ENCODE measurements at places on chromosomes 3 and 15.

- DNase-seq = no peak
Observed at GRCh38 chr15:98124581-98124980, 164.1 kb downstream of the ARRDC4 start.

DNA sequence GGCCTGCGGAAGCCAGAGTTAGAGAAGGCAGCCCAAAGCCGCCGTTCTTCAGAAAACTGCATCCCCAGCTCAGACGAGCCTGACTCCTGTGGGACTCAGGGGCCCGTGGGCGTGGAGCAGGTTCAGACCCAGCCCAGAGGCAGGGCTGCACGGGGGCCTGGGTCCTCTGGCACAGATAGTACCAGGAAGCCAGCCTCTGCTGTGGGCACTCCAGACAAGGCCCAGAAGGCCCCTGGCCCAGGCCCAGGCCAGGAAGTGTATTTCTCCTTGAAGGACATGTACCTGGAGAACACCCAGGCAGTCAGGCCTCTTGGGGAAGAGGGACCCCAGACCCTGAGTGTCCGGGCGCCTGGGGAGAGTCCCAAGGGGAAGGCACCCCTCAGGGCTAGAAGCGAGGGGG is 23.1 kb downstream of the ALPK3 start:
- no peak for DNase-seq

GRCh38 chr3:190044974-190045373 is 75.7 kb downstream of the P3H2 start:
- DNase-seq = no peak

GRCh38 chr3:134328147-134328591 is 46.1 kb downstream of the AMOTL2 start:
- no peak for DNase-seq

DNA sequence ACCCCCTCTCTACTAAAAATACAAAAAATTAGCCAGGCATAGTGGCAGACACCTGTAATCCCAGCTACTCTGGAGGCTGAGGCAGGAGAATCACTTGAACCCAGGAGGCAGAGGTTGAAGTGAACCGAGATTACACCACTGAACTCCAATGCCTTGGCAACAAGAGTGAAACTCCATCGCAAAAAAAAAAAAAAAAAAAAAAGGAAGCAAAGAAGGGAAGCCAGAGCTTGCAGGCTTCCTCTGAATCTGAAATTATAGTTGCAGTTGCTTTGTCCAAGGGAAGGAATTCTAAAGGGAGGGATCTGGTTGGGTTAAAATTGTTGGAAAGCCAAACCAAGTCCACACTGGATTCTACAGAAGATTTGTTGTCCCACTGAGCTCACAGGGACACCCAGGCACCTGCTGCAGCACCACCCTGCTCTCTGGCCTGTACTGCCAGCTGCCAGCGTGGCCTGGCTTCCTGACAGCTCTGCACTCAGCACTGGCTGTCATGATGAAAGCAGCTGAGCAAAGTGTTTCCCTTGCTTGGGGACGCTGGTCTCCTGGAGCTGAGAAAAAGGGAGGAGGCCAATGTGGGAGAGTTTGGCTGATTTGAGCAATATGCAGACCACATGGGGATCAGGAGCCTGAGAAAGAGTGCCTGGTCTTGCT is 88.8 kb upstream of the HES1 start:
- no peak for DNase-seq

GRCh38 chr3:132448216-132448961 is 31.1 kb downstream of the DNAJC13 start:
- no peak for DNase-seq

- peak; percentile 44 for DNase-seq
Observed at GRCh38 chr15:70466895-70467529, 296.3 kb downstream of the UACA start.

- no peak for DNase-seq
Observed at GRCh38 chr3:128176276-128176833, 23.1 kb downstream of the EEFSEC start.

DNA sequence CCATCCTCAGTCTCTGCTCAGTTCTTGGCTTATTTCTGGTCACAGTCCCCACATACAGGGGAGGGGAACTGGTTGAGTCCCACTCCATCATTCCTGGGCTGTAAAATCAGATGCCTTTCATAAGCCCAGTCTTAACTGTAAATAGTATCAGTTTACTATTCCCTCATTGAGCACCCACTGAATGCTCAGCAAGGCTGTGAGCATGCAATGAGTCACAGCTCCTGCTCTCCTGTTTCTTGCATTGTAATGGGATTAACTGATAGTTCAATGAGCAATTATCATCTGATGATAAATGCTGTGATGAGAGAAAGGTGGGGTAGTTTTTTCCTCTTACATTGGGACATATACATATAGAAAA is 113.6 kb upstream of the TPM1 start:
- DNase-seq = no peak

GRCh38 chr3:77500721-77501120 is 460.8 kb downstream of the ROBO2 start:
- no peak for DNase-seq

All from activated CD4-positive, alpha-beta T cell treated with anti-CD3 and anti-CD28 coated beads, Interleukin-2, amount 50 U/mL, for 1 hour (primary cell).